Cardiac ventricle fibroblast (primary cell): ENCODE measurements at places on chromosomes 16 and 17. TPM values are rescaled to one million over a fixed set of nuclear protein-coding genes. Genes with fewer than 3 reads are reported as not detected.

The KRT39 gene
- not detected in 2 replicates for total RNA-seq

The STX4 gene
- total RNA-seq: 19.0 and 25.1 TPM in 2 replicates

The HS3ST4 gene
- total RNA-seq: not detected in 2 replicates

The OR3A1 gene
- total RNA-seq: not detected in 2 replicates

The GNG13 gene
- total RNA-seq: not detected in 2 replicates

The CHST6 gene
- total RNA-seq: 0.54 and 0.56 TPM in 2 replicates

The USH1G gene
- total RNA-seq: not detected in 2 replicates

The CDRT4 gene
- total RNA-seq: 0.37 TPM in 1 of 2 replicates, not detected in the other

The TM4SF5 gene
- total RNA-seq: not detected in 2 replicates

The ANKRD13B gene
- total RNA-seq: 16.9 and 21.3 TPM in 2 replicates

The MT1F gene
- total RNA-seq: 0.29 TPM in 1 of 2 replicates, not detected in the other

The KRT12 gene
- not detected in 2 replicates for total RNA-seq

The GJC1 gene
- 1.4 and 2.7 TPM in 2 replicates for total RNA-seq

The IRX6 gene
- total RNA-seq: not detected in 2 replicates

The CD300H gene
- not detected in 2 replicates for total RNA-seq

The IGSF6 gene
- total RNA-seq: not detected in 2 replicates

The ZG16B gene
- total RNA-seq: 0.25 and 0.78 TPM in 2 replicates

The C17orf113 gene
- 0.19 TPM in 1 of 2 replicates, not detected in the other for total RNA-seq

The COX6A2 gene
- total RNA-seq: not detected in 2 replicates

The KRT27 gene
- total RNA-seq: not detected in 2 replicates

The UNKL gene
- 18.3 and 25.6 TPM in 2 replicates for total RNA-seq

The PRPSAP1 gene
- total RNA-seq: 23.1 and 35.4 TPM in 2 replicates

The SLC5A2 gene
- not detected in 2 replicates for total RNA-seq

The GALR2 gene
- total RNA-seq: not detected in 2 replicates

The HOXB4 gene
- total RNA-seq: 0.10 TPM in 1 of 2 replicates, not detected in the other

The ACSM2A gene
- total RNA-seq: 0.10 TPM in 1 of 2 replicates, not detected in the other

The DHRS11 gene
- total RNA-seq: 1.7 and 2.5 TPM in 2 replicates

The NPTX1 gene
- total RNA-seq: under 0.01 TPM in 1 of 2 replicates, not detected in the other

The SAMD14 gene
- total RNA-seq: 1.1 and 1.5 TPM in 2 replicates

The NOG gene
- not detected in 2 replicates for total RNA-seq

The ACAP1 gene
- 0.73 TPM in 1 of 2 replicates, not detected in the other for total RNA-seq

The TEKT3 gene
- total RNA-seq: not detected in 2 replicates

The TENT4B gene
- total RNA-seq: 7.0 and 7.7 TPM in 2 replicates

The EEF2KMT gene
- 5.1 and 5.6 TPM in 2 replicates for total RNA-seq

The HS3ST3A1 gene
- 2.1 and 2.5 TPM in 2 replicates for total RNA-seq

The SPHK1 gene
- total RNA-seq: 51.0 and 55.1 TPM in 2 replicates

The TRIM65 gene
- 23.9 and 24.8 TPM in 2 replicates for total RNA-seq

The SDK2 gene
- total RNA-seq: 0.19 and 0.49 TPM in 2 replicates

The SOX8 gene
- 1.1 and 1.4 TPM in 2 replicates for total RNA-seq

The MGAT5B gene
- total RNA-seq: 0.12 and 0.15 TPM in 2 replicates

The MT3 gene
- not detected in 2 replicates for total RNA-seq

The MPP2 gene
- 7.1 and 7.6 TPM in 2 replicates for total RNA-seq

The YBX2 gene
- total RNA-seq: 0.06 TPM in 1 of 2 replicates, not detected in the other

The MYL4 gene
- 0.37 TPM in 1 of 2 replicates, not detected in the other for total RNA-seq
